Ovary (tissue), 10 donors: ENCODE measurements at places on chromosomes 5 and 9. TPM values are rescaled to one million over a fixed set of nuclear protein-coding genes. Genes with fewer than 3 reads are reported as not detected.

DNA sequence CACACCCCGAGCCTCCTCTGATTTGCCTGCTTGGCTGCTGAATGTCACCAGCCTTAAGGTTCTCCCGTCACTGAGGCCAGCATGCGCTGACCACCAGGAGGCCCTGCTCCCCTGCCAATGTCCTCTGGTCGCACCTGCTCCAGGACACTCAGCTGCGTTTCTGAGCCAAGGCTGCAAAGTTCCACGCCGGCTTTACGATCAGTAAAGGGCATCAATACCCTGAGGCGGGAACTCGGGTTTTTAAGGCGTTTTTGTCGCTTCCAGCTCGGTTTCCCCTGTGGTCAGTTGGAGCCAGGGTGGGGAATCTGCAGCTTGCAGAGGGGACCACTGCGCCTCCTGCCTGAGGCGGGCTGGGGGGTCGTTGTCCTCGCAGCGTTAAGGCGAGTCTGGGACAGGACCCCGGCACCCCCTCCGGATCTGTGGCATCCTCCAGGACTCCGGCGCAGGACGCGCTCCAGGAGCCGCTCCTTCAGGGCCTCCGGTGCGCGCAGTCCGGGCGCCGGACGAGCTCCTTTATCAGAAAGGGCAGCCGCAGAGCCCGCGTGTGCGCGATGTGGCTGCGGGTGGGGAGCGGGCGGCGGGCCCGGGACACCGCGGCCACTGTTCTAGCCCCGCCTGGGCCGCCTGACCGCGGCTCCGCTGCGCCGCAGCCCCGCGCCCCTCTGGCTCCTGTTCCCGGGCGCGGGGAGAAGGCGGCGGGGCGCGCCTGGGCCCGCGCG is 24.1 kb upstream of the FLT4 start:
- no peaks in the 10 kb centered on the region for H3K36me3 ChIP-seq
- no peak for DNase-seq
- H3K27ac ChIP-seq = no peak overlapping the region
- no peaks in the 10 kb centered on the region for H3K4me1 ChIP-seq

- H3K27me3 ChIP-seq = no peaks in the 10 kb centered on the region
- H3K4me3 ChIP-seq = no peak overlapping the region
- H3K27ac ChIP-seq = no peak overlapping the region
- no peak for DNase-seq
- no peaks in the 10 kb centered on the region for H3K36me3 ChIP-seq
- no peaks in the 10 kb centered on the region for H3K4me1 ChIP-seq
Observed at GRCh38 chr9:118558891-118559290, 810.3 kb downstream of the BRINP1 start.

GRCh38 chr9:22790329-22790728 is 343.7 kb downstream of the DMRTA1 start:
- no peak for DNase-seq
- no peaks in the 10 kb centered on the region for H3K4me1 ChIP-seq
- no peak overlapping the region for H3K27ac ChIP-seq
- no peak overlapping the region for H3K4me3 ChIP-seq

DNA sequence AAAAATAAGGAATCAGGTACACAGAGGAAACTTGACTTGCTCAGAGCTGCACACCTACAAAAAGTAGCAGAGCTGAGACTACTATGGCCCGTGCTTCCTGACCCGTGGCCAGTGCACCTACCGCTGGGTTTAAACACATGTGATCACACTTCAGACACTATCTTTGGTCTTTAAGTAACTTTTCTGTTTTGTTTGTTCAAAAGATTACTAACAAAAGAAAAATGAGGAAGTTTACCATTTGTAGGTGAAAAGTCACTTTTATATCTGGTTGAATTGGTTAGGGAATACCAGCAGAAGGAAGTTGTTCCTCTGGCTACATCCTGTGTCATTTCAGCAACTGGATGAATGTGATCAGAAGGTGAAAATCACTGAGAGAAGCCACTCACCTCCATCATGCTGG is 6.5 kb upstream of the SYK start:
- no peak overlapping the region for H3K4me3 ChIP-seq
- H3K4me1 ChIP-seq = no peaks in the 10 kb centered on the region
- H3K36me3 ChIP-seq = no peaks in the 10 kb centered on the region
- no peaks in the 10 kb centered on the region for H3K27me3 ChIP-seq
- no peak overlapping the region for H3K27ac ChIP-seq
- no peak for DNase-seq

Gene STPG3
- not detected for total RNA-seq

Gene SPATA31E1
- total RNA-seq = not detected

DNA sequence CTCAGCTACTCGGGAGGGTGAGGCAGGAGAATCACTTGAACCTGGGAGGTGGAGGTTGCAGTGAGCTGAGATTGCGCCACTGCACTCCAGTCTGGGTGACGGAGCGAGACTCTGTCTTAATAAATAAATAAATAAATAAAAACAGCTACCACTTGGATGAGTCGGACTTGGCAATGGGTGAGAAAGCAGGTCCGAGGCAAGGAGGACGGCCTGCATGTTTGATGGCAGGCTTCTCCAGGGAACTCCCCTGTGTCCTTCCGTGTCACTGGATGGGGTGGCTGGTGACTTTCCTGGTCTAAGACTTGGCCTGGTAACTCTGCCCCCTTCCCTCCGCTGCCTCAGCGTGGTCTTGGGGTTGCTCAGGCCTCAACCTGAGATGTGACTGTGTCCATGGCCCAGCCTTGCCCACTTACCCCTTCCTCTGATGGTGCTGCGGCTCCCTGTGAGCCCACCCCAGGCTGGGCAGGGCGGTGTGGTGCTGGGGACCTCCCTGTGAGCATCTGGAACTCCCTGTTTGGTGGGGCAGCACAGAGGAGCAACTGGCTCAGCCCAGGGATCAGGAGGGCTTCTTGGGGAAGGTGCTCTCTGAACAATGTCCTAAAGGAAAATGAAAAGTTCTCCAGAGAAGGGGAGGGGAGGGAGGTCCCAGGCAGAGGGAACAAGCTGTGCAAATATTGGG is 62.5 kb upstream of the PSD2 start:
- H3K27me3 ChIP-seq = no peaks in the 10 kb centered on the region
- DNase-seq = no peak
- H3K4me1 ChIP-seq = no peaks in the 10 kb centered on the region
- no peaks in the 10 kb centered on the region for H3K36me3 ChIP-seq

Gene CFAP90
- 1.7 TPM for total RNA-seq

DNA sequence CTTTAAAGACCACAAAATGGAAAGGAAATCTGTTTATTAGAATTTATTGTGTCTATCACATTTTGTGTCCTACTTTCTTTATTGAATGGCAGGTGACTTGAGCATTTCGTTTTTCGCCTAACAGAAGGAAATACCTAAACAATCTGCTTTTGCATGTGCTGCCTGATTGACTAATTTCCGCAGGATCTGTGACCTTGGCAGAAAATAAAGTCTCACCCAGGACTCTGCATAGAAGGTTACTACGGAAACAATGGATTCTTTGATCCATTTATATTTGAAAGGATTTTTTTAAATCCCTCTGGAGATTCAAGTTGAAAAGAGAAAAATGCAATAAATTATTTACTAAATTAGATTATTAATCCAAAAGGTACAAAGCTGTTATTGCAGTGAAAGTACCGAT is 61.0 kb upstream of the CAST start:
- no peaks in the 10 kb centered on the region for H3K36me3 ChIP-seq
- H3K4me3 ChIP-seq = no peak overlapping the region
- H3K27me3 ChIP-seq = no peaks in the 10 kb centered on the region
- H3K4me1 ChIP-seq = no peaks in the 10 kb centered on the region

Gene CD72
- total RNA-seq = 4.1 TPM

DNA sequence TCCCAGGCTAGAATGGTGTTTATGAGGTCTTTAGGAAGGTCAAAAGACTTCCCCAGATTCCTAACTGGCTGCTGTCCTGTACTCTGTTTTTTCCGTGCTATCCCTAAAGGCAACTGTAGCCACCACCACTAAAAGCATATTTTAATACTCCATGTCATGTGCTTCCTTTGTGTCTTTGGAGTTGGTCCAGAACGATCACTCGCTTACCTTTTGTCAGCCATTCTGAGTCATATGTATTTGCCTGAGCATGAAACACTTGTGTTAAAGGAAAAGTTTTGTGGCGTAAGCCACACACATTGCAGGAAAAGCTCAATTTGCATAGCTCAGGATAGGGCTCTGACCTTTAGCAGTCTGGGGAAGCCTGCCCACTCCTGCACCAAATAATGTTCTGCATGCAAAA is 299.6 kb downstream of the NTRK2 start:
- DNase-seq = no peak
- no peak overlapping the region for H3K27ac ChIP-seq
- H3K4me1 ChIP-seq = no peaks in the 10 kb centered on the region
